ENCODE measurements at places on chromosomes 16 and 17.

DNA sequence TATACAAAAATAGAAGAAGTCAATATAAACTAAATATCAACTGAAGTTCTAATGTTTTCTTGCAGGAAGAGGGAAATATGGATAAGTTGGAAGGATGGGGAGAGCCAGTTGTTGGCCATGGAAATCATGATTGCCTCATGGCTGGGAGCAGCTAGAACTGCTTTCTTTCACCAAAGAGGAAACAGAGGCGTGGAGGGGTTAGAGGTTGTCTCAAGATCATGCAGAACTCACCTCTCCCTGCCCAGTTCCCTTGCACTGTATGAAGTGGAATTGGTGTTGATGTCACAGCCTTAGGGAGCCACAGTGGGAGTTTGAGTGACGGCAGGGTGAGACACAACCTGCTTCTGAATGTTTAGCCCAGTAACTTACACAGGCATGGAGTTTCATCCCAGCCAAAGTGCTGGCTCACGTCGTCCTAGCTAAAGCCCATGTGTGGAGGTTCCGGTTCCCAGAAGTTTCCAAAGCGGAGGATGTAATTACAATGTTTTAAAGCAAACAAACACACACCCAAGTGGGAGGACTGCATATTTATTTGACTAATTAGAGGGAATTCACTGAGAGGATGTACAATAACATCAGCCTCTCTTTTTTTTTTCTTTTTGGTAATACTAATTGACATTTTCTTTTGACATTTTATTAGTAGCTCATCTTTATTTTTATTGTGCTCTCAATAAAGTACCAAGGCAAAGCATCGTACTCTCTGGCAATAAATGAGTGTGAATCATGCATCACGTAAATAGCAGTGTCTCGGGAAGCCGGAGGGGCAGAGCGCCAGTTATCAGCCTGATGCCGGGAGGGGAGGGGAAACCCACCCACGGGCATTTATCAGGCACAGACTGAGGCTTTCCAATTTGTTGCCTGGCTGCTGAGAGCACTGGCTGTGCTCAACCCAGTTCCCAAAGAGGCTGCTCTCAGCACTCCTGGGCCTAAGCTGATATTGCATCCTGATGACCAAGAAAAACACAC is 118.7 kb upstream of the CDH5 start:
- no peak for DNase-seq

DNA sequence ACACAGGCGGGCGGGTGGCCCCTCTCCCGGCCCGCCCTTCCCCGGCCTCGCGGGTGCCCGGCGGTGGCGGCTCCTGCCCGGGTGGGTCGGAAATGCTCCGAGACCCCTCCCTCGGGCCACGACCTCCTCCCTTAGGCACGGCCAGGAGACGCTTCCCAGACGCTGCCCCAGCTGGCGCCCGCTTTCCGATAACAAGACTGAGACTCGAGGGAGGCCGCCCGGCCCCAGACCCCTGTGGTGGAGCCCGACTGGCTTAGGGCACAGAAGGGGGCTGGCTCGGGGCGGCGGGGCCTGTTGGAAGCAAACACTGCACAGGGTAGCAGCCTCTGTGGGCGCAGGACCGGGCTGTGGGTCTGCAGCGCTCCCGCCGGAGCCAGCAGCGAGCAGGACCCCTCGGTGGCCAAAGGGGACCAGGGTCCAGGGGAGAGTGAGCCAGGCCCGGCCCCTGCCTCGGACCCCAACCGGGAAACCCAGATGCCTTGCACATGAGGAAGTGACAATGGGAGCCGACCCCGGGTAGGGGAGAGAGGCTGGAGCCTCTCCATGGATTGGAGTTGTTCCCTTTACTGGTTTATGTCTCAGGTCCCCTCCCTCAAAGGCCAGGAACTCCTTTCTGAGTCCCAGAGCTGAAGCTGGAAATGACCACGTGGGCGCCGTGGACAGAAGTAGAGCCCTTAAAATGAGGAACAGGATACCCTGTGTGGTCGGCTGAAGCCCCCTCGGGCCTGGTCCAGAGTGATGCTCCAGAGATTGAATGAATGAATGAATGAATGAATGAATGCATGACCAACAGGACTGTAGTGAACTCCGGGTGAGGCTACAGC is 19.8 kb upstream of the ADCY7 start:
- no peak for DNase-seq

DNA sequence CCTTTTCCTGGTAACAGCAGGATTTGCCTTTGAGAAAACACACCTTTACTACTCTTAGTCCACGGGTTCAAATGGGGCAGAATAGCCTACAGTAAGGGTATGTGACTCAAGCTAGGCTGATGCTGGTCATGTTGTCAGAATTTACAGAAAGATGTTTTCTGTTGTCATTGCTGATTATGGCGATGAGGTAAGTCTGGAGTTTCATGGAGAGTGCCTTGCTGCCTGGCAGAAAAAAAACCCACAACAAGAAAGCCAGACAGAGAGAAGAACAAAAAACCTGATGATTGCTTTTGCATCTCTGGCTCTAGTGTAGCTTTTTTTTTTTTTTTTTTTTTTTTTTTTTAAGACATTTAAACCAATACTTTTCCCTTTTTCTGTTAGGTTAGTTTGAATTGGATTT is 47.9 kb downstream of the SLC6A4 start:
- no peak for DNase-seq

DNA sequence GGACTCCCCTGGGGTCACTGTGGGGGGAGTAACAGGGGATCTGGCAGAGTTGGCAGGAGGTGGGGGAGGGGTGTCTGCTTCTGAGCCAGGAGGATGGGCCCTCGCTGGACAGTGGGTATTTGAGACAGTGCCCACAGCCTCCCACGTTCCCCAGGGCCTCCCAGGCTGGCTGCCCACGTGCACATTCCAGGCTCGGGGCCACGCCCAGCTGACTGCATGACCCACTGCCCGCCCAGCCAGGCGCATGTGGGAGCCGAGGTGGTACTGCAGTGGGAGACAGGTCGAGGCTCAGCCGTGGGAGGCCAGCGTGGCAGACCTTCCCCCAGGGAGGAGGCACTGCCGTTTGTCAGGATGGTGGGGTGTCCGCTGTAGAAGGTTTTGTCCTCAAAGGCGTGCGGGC is 38.8 kb downstream of the BAHCC1 start:
- DNase-seq, result no peak

GRCh38 chr16:84794626-84795025 is 25.2 kb upstream of the CRISPLD2 start:
- no peak for DNase-seq
